Cardiac septum (tissue), 1 donor: ENCODE measurements at places on chromosomes 11 and 22. TPM values are rescaled to one million over a fixed set of nuclear protein-coding genes. Genes with fewer than 3 reads are reported as not detected.
A peak's percentile ranks its signal among the peaks of the same experiment; 100 is the strongest.

NLRP14 gene
- total RNA-seq: not detected

DNA sequence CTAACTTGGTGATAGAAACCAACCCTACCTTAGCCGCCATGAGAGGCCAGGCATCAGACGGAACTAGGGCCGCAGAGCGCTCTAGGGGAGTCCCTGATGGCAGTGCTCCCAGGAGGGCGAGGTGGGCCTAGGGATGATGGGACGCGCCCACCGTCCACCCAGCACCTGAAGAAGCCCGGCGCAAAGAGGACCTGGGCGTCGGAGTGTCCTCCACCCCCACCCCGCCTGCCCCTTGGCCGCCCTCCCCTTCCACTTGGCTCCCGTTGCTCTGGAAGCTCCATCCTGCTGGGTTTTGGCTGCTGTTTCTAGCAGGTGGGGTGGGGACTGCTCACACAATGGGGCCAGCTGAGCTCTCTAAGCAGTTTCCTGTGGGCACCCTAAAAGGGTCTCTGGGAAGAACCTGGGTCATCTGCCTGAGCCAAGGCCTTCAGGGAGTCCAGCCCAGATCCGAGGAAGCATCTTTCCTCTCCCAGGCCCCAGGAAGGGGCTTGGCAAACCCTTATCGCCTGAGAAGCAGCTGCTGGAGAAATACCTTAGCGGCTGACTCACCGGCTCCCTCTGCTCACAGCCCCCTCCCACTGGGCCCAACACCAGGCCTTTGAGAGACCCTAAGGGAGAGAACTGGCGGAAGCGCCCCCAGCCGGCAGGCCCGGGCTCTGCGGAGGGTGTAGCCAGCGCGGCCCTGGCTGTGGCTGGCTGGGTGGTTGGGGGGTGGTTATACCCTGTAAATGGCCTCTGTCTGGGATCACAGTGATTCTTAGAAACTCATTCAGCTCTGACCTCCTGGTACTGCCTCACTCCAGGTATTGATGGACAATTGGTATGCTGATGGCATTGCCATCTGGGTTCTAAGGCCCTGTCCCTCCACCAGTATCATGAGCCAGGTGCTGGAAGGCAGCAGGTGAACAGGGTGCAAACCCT, 19.3 kb downstream of the CREB3L1 start:
- DNase-seq: no peak

- DNase-seq: no peak
Measured at GRCh38 chr22:33785283-33785968, 134.8 kb downstream of the LARGE1 start.

DNA sequence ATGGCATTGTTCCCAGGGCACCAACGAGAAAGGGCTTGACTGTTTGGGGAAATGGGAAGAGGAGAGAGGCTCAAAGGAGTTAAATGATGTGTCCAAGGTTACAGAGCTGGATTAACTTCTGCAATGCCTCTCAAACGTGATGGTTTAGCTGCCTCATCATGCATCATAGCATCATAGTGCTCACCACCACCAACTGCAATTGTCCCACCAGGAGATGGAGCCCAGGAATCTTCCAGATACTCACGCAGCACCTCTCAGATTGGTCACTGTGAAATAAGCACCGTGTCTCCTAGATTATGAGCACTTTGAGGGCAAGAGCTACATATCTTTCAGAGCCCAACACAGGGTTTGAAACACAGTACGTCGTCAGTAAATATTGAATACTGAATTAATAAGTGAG, 69.2 kb downstream of the PRSS23 start:
- no peak for DNase-seq

GRCh38 chr11:63880403-63880790, 36.6 kb downstream of the RCOR2 start:
- DNase-seq: no peak

MMP8 gene
- total RNA-seq: 0.94 TPM

CECR2 gene
- 4.9 TPM for total RNA-seq

DNA sequence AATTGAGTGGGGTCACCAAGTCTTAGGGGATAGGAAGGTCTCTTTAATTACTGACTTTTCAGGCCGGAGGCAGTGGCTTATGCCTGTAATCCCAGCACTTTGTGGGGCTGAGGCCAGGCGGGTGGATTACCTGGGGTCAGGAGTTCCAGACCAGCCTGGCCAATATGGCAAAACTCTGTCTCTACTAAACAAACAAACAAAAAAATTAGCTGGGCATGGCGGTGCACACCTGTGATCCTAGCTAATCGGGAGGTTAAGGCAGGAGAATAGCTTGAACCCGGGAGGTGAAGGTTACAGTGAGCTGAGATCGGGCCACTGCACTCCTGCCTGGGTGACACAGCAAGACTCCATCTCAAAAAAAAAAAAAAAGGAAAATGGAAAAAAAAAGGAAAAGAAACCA, 1.8 kb upstream of the FANCF start:
- peak; percentile 65 for DNase-seq

- no peak for DNase-seq
Measured at GRCh38 chr11:1748636-1749394, 1.6 kb downstream of the IFITM10 start.

- DNase-seq: peak; percentile 68
Measured at GRCh38 chr11:45921561-45922424, 663 bp upstream of the LARGE2 start.

DNA sequence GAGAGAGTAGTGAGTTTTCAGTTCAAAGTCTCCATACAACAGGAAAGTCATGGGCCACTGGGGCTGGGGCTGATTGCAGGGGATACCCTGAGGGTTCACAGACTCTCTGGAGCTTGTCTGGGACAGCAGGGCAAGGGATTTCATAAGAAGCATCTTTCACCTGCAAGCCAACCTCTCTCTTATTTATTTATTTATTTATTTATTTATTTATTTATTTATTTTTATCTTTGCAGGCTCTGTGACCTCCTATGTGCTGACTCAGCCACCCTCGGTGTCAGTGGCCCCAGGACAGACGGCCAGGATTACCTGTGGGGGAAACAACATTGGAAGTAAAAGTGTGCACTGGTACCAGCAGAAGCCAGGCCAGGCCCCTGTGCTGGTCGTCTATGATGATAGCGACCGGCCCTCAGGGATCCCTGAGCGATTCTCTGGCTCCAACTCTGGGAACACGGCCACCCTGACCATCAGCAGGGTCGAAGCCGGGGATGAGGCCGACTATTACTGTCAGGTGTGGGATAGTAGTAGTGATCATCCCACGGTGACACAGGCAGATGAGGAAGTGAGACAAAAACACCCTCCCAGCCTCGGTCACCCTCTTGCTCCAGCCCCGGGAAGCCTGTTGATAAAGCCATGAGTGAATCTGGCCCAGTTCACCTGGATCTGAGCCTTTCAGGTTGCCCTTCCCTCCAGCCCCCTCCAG, 68.4 kb downstream of the GGTLC2 start:
- no peak for DNase-seq

GRCh38 chr11:112612250-112612849, 348.9 kb upstream of the NCAM1 start:
- DNase-seq: no peak

DDIAS gene
- total RNA-seq: 0.22 TPM

DNA sequence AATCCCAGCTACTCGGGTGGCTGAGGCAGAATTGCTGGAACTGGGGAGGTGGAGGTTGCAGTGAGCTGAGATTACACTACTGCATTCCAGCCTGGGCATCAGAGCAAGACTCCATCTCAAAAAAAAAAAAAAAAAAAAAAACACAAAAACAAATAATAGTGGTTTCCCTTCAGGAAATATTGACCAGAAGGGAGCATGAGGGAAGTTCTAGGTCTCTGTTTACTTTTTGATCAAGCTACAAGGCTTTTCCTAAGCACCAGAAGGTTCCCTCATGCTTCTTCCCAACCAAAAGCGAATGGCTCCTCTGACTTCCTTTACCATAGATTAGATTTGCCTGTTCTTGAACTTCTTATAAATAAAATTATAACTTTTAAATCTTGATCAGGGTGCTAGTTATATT, 18.3 kb downstream of the MYO18B start:
- no peak for DNase-seq

GRCh38 chr11:130403271-130403804, 25.1 kb downstream of the ADAMTS8 start:
- DNase-seq: peak; percentile 81

- no peak for DNase-seq
Measured at GRCh38 chr11:79344753-79345294, 96.0 kb downstream of the TENM4 start.

DNA sequence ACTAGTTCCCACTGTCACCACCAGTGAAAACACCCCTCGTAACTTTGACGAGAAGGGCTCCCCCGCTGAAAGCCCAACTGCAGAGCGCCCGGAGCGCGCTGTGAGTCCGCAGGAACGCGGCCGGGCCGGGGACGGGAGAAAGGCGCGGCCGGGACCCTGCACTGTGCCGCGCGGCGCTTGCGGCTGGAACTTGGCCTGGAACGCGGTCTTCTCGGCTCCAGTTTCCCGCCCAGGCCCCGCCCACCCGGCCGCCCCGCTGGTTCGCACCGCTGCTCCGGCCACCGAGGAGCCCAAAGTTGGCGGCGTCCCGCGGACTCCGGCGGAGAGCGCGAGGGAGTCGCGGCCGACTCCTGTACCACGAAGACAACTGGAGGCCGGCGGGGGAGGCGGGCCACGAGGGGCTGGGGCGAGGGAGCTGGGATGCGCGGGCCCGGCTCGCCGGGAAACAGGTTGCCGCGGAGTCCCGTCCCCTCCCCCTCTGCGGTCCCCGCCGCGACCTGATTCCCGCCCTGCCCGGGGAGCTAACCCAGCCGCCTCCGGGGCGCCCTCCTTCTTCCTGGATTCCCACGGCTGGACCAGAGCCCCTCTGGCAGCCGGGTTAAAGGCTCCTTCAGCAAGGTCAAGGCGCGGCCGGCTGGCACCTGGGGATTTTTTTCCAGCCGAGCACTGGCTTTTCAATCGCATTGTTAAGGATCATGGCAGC, 3.4 kb downstream of the TENM4 start:
- no peak for DNase-seq

SERHL2 gene
- total RNA-seq: 1.9 TPM

- no peak for DNase-seq
Measured at GRCh38 chr11:47566149-47566698, 825 bp downstream of the PTPMT1 start.

SEC14L6 gene
- 0.40 TPM for total RNA-seq

HTATIP2 gene
- 20.1 TPM for total RNA-seq

DNA sequence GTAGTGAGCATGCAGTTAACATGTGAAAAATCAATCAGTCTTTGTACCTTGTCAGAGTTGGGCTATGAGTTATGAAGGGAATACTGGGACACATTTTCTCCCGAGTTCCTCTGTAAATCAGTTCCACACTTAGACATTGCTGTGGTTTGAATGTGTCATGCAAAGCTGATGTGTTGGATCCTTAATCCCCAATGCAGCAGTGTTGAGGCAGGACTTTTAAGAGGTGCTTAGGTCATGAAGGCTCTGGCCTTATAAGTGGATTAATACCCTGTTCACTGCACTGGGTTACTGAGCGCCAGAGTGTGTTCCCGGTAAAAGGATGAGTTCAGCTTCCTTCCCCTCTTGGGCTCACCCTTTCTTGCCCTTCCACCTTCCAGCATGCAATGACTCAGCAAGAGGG, 742.1 kb upstream of the TENM4 start:
- no peak for DNase-seq

DNA sequence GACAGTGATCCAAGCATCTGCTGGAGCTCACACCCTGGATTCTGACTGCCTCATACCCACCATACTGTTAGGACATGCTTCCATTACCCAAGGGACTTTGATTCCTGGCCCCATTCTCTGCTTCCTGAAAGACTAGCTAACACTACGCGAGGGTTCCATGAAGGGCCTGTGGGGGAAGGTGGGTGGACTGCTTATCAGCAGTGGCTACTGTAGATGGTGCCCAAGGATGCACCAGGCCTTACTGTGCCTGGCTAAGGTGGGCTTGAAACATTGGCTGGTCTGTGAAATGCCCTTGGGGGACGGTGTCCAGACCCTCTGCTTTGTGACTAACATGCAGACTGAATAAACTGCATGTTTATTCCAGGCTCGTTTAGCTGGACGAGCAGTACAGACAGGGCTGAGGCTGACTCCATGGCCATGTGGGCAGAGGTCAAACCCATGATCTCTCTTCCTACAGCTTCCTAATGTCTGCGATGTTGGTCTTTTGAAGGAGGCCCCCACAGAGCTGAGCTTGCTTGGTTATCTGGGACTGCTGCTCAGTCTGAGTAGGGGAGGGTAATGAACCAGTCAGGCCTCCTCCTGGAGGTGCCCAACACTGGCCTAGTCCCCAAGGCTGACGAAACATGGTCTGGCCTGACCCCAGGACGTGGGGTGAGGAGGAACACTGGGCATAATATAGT, 48.3 kb upstream of the PHOX2A start:
- no peak for DNase-seq

DNA sequence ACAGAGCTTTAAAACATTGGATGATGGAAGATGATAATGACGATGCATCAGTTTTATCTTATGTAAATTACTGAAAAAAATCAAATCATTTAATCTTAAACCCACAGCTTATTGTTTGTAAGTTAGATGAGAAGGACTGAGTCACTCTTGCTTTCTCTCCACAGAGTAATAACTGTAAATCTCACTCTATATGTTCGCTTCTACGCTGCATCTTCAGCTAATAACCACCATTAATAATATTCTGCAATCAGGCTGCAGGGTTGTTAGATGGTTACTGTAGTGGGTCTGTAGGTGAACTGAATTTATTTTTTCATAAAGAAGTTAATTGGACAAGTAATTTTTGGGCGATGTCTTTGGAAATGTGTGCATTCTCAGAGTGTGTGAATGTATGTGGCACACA, 260.0 kb downstream of the FAT3 start:
- DNase-seq: no peak

DNA sequence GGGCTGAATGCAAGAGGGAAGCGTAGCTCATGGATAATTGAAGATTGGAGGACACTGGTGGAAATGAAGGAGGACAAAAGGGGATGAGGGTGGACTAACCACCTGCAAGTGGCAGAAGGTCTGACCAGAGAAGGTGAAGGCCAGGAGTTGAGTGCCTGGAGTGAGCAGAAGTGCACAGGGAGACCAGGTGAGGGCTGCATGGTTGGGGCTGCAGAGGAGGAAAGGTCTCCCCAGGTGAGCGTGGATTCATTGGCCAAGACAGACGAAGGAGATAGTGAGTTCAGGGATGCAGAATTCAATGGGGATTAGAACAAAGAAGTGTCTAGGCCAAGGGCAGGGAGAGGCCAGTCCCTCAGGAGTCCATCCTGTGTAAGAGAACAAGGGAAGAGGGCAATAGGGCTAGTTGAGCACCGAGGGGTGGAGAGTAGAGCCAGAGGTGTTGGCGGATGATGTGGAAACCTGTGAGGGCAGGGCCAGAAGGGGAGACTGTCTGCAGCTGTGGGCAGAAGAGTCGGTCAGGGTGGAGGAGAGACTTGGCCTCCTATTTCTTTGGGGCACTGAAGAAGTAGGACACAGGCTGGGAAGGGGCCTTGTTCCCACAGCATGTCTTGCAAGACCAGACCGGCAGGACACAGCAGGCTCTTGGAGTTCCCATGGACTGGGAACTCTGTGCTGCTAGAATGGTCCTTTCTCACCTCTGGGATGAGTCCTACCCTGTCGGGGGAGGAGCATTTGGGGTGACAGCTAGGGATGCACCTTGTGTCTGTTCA, 6.7 kb downstream of the TRIM29 start:
- peak; percentile 73 for DNase-seq

ANKK1 gene
- total RNA-seq: 0.16 TPM

PRAME gene
- 0.27 TPM for total RNA-seq

- DNase-seq: no peak
Measured at GRCh38 chr11:79419120-79419519, 21.7 kb downstream of the TENM4 start.
